Endothelial cell (in vitro differentiated cells): ENCODE measurements at places on chromosomes 2 and 18. TPM values are rescaled to one million over a fixed set of nuclear protein-coding genes. Genes with fewer than 3 reads are reported as not detected.

ME2 gene
- total RNA-seq: 41.9 TPM

LOXL3 gene
- 10.0 TPM for total RNA-seq

PROKR1 gene
- total RNA-seq: 0.38 TPM

SIX2 gene
- total RNA-seq: 2.0 TPM

DPP10 gene
- total RNA-seq: 3.3 TPM

NCKAP1 gene
- 171 TPM for total RNA-seq

DNA sequence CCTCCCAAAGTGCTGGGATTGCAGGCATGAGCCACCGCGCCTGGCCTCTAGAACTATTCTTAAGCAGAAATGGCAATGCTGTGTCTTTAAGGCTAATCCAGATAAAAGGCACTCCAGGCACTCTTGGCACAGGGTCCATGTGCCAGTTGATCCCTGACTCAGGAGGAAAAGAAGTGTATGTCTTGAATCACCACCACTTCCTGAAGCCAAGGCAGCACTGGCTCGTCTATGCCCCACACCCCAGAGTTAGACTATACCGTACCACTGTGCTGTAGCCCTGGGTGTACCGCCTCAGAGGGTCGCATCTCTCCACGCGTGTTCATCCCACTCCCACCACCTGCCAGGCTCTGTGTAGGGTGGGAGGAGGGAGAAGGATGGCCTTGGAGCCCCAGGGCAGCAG lies 9.0 kb downstream of the TNFRSF11A start:
- no peak for DNase-seq

DNA sequence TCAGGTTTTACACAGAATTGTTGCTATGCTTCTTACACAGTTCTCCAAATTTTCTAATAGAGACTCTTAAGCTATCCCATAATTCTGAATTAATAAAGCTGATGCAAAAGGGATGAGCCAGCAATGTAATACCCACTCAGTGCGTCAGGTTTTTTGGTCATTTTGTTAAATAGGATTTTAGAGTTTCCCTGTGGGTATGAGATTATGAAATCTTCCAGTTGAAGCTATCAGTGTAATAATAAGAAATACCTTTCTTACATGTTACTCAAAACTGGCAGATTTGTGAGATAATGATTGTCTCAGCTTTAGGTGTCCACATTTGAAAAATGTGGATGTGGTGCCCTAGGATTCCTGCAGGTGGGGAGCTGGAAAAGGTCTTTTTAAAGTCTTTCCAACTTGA lies 44.5 kb downstream of the SOCS6 start:
- DNase-seq: no peak

DNA sequence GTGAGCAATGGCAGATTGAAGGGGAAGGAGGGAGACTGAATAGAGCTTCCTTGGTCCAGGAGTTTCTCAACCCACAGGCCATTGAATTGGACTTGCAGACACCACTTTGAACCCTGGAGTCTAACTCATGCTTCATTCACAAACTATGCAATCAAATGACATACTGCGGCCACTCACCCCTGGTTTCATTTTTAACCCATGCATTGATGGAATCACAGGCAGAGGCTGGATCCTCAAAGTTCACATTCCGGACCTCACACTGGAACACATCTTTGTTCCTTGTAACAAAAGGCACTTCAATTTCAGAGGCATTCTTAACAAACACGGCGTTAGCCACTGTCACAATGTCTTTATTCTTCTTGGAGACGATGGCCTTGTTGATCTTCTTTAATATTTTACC lies 40.7 kb downstream of the MRPL44 start:
- no peak for DNase-seq

DNA sequence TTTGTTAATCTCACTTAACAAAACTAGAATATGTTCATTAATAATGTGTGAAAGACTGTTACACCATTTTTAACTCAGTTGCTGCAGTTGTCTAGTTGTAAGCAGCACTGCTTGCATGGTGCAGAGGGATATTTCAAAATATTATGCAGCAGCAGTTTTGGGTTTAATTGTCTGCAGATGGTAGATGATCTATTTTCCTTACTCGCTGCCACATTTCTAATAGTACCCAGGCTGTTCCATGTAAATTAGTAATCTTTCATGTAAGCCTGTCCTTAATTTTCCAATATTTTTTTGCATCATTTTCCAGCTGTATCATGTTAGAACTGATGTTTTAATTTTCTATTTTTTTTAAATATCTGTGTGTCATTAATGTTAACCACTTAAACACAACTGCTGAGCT lies 488.1 kb upstream of the RAB12 start:
- no peak for DNase-seq

DNA sequence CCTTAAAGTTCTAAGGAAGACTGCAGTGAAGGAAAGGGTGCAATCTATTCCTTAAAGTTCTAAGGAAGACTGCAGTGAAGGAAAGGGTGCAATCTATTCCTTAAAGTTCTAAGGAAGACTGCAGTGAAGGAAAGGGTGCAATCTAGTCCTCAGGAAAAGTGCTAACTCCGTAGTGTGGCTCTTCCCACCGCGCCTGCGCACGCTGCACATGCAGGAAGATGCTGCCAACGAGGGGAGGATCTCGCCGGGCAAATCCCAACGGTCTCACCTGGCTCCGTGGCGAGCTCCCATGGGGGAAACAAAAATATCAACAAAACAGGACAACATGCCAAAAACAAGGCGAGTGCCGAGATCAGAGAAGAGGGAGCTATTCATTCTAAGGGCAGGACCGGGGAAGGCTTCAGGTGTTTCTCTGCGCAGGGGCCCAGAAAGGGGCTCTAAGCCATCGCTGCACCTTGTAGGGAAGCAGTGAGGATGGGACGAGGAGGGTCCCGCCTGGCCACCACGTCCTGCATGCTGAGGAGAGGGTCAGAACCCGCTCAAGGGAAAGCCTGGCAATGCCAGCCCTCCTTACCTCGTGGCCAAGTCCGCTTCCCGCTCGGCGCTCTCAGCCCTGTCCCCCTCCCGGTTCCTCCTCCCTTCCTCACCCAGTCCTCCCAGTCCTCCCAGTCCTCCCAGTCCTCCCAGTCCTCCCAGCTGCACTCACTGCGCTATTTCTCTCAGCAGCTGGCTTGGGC lies 24.5 kb downstream of the TIMM21 start:
- no peak for DNase-seq

DNA sequence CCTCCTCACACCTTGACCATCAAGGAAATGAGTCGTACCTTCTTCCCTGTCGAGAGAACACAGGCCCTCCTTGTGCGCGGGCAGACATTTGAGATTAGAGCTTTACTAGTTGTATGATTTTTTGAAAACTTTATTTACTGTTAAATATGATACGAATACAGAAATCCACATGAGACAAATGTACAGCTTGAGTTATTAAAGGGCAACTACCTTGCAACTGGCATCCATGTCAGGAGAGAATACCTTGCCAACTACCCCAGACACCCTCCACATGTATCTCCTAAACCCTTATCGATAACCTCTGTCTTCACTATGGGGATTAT lies 28.3 kb downstream of the KLHL23 start:
- no peak for DNase-seq

DNA sequence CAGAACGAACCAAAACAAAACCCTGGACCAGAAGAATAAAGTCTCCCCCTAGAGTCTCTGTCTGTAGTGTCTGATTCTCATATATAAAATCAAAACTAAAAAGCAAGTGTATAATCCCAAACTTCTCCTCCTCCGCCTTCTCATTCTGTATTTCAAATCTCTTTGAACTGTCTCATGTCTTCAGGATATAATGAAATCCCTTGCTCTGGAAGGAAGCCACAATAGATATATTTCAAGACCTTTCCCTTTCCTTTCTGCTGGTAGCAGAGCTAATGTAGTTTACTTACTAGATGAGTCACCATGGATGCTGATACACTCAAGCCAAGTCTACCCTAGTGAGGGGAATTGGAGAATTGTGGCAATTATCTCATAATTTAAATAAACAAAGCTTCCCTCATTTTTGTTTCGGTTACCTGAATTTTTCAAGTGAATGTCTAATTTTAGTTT lies 33.5 kb upstream of the CCDC93 start:
- DNase-seq: no peak

GRCh38 chr2:127226132-127226519 lies 6.0 kb upstream of the CYP27C1 start:
- DNase-seq: no peak

GRCh38 chr2:191539068-191539467 lies 138.9 kb upstream of the NABP1 start:
- DNase-seq: peak; percentile 47

- no peak for DNase-seq
Observed at GRCh38 chr2:239157269-239157668, 243.6 kb downstream of the HDAC4 start.

DNA sequence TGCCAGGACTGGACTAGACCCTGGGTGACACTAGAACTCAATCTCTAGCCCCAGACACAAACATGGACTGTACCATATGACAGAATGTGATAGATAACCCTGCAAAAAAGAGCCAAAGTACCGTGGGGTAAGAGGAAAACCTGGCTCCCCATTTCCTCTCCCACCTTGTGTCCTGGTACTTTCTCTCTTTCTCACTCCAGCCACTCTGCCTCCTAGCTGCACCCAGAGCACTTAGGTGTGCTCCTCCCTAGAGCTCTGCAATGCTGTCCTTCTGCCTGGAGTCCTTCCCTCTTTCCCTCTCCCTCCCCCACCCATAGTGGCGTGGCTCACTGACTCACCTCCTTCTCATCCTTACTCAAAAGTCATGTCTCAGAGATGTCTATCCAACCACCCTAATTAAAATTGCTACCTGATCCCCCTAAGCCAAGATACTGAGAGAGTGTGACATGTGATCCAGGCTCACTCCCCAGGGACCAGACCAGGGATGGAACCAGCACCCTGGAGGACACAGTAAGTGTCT lies 171.3 kb downstream of the LOXHD1 start:
- DNase-seq: no peak

GRCh38 chr2:43302961-43303494 lies 76.6 kb upstream of the ZFP36L2 start:
- no peak for DNase-seq

GRCh38 chr2:30208453-30208852 lies 22.9 kb upstream of the LBH start:
- peak; percentile 59 for DNase-seq
